CD4-positive, alpha-beta memory T cell (primary cell): ENCODE measurements at places on chromosomes 5 and 9. TPM values are rescaled to one million over a fixed set of nuclear protein-coding genes. Genes with fewer than 3 reads are reported as not detected.

BASP1 gene
- polyA plus RNA-seq = 0.78 TPM

IARS1 gene
- 69.7 TPM for polyA plus RNA-seq

STPG3 gene
- polyA plus RNA-seq = not detected

SARDH gene
- polyA plus RNA-seq = 2.5 TPM

TRIM23 gene
- 10.2 TPM for polyA plus RNA-seq

GRCh38 chr5:51997949-51998348 is 614.7 kb downstream of the ISL1 start:
- no peak overlapping the region for H3K27ac ChIP-seq
- no peak overlapping the region for H3K4me3 ChIP-seq
- no peaks in the 10 kb centered on the region for H3K36me3 ChIP-seq
- H3K4me1 ChIP-seq = no peaks in the 10 kb centered on the region
- no peaks in the 10 kb centered on the region for H3K27me3 ChIP-seq
- no peak for DNase-seq

- no peak for DNase-seq
- H3K27me3 ChIP-seq = no peaks in the 10 kb centered on the region
- H3K27ac ChIP-seq = no peak overlapping the region
- no peaks in the 10 kb centered on the region for H3K4me1 ChIP-seq
- H3K36me3 ChIP-seq = no peaks in the 10 kb centered on the region
- no peak overlapping the region for H3K4me3 ChIP-seq
These were observed 33.2 kb upstream of the RXRA start for GRCh38 chr9:134293031-134293521.

DNA sequence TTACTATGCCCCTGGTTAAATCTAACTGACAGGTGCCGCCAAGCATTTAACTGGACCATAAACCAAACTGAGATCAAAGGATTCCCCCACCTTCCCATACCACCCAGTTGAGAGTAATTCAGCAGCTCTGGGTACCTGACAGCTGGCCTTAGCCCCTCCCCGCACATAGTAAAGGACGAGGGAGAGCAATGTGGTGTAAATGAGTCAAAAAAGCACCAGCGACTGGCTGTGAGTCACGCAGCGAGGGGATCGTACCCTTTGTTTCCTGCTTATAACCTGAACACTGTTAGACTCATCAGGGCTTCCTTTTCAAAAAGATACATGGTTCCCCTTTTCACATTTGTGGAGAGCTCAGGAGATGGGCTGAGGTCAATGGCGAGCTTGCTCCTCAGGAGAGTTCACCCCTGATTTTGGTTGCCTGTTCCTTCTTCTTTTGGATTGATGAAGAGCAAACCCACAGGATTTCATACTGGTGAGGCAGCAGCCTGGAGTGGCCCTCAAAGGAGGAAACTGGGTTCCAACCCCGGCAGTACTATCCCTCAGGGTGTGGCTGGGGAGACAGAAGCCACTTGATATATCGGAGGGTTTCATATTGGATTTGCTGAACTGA is 71.5 kb downstream of the ANKRD33B start:
- H3K4me1 ChIP-seq = peaks cover 42% of the 10 kb centered on the region
- no peak overlapping the region for H3K4me3 ChIP-seq
- peak; percentile 79 for DNase-seq
- no peaks in the 10 kb centered on the region for H3K36me3 ChIP-seq
- H3K27me3 ChIP-seq = no peaks in the 10 kb centered on the region
- peak overlapping the region; percentile 24 for H3K27ac ChIP-seq

DNA sequence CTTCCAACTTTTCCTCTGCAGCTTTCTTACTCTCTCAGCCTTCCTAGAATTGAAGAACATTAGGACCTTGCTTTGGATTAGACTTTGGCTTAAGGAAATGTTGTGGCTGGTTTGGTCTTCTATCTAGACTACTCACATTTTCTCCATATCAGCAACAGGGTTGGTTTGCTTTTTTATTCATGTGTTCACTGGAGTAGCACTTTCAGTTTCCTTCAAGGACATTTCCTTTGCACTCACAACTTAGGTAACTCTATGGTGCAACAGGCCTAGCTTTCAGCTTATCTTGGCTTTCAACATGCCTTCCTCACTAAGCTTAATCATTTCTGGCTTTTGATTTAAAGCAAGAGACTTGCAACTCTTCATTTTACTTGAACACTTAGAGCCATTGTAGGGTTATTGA is 153.1 kb downstream of the CCDC192 start:
- H3K36me3 ChIP-seq = no peaks in the 10 kb centered on the region
- no peaks in the 10 kb centered on the region for H3K4me1 ChIP-seq
- H3K27me3 ChIP-seq = no peaks in the 10 kb centered on the region
- no peak for DNase-seq
- H3K27ac ChIP-seq = no peak overlapping the region

- H3K27me3 ChIP-seq = no peaks in the 10 kb centered on the region
- no peak for DNase-seq
- H3K4me1 ChIP-seq = no peaks in the 10 kb centered on the region
- no peaks in the 10 kb centered on the region for H3K36me3 ChIP-seq
- H3K27ac ChIP-seq = no peak overlapping the region
- H3K4me3 ChIP-seq = no peak overlapping the region
These were observed 706.4 kb downstream of the SEMA5A start for GRCh38 chr5:8839361-8840055.

GRCh38 chr9:133375724-133376654 is at the start of the genes STKLD1 and SURF4:
Gene STKLD1 (plus strand): TSS chr9:133376366. CDS start chr9:133376474, 108 bp downstream.
Gene SURF4 (minus strand): TSS chr9:133376060. CDS start chr9:133375969, 91 bp downstream.
- H3K27ac ChIP-seq = peak within 1 kb of the TSS; percentile 89
- H3K4me1 ChIP-seq = peaks cover 45% of the 10 kb centered on the region
- H3K36me3 ChIP-seq = peaks cover 4% of the 10 kb centered on the region
- peak; percentile 92 for DNase-seq
- H3K4me3 ChIP-seq = peak within 1 kb of the TSS; percentile 59

GRCh38 chr5:140575309-140575708 is 10.7 kb downstream of the SLC35A4 start:
- no peaks in the 10 kb centered on the region for H3K27me3 ChIP-seq
- no peak for DNase-seq
- no peak overlapping the region for H3K27ac ChIP-seq
